ENCODE measurements at places on chromosomes 4 and X.

- DNase-seq = no peak
These were observed 89.2 kb downstream of the DACH2 start for GRCh38 chrX:86237482-86237881.

GRCh38 chrX:153670748-153671588 is 2.6 kb downstream of the PNCK start:
- no peak for DNase-seq

GRCh38 chrX:88584283-88584682 is 162.7 kb upstream of the CPXCR1 start:
- no peak for DNase-seq

DNA sequence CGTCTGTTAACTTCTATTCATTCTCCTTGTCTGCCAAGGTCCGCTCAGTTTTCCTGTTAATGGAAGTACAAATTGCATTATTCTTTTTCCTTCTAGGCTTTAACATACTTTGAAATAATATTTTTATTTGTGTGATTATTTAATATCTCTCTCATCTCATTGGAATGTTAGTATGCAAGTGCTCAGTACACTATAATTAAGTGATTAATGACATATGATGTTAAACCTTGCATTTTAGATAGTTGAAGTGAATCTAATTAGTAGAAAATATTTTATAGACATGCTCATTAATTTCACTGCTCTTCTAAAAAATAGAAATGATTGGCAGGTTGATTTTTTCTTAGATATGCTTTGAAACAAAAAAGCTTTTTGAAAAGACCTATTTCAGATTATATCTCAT is 1079.8 kb downstream of the RAPGEF2 start:
- DNase-seq = no peak

DNA sequence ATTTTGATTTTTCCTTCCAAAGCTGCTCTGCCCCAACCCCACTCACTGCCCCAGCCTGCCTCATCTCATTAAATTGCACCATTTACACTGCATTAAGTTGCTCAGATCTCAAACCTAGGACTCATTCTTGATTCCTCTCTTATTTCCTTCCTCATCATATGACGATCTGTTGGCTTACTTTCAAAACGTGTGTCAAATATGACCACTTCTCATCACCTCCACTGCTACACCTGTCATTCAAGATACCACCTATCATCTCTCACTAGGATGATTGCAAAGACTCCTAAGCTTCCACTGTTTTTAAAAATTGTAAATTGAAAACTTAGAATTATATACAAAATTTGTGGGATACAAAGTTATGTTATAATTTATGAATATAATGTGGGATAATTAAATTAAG is 147.1 kb downstream of the DCK start:
- no peak for DNase-seq

DNA sequence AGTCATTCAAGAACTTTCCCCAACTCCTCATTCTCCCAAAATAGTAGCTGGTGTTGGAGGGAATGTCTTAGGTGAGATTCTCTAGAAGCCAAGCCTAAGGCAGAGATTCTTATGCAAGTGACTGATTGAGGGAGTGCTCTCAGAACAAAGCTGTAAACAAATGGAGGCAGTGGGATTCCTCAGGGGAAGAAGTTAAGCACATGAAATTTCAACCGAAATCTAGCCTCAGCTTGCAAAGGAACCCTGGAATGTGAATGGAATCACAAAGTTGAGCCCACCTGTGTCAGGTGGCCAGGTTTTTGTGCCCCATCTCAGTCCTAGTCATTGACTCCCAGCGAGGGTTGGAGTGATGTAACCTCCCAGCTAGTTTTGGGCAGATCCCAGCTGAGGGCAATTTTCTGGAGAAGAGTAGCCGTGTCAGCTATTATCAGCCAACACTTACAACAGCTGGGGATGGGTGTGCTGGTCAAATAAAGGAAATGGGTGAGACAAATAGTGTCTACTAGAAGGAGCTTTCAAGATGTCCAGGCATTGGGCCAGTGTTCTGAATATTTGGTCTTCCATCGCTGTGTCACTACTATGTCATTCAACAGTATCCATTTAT is 29.7 kb upstream of the FGF2 start:
- no peak for DNase-seq
